ELR (cell line): ENCODE measurements at places on chromosomes 7 and 10.
A peak's percentile ranks its signal among the peaks of the same experiment; 100 is the strongest.

- DNase-seq: no peak
Measured at GRCh38 chr7:78052112-78052511, 253.5 kb downstream of the PHTF2 start.

- DNase-seq: no peak
Measured at GRCh38 chr7:102897211-102897631, 15.6 kb upstream of the LRRC17 start.

GRCh38 chr7:33155811-33156210, 26.4 kb downstream of the BBS9 start:
- DNase-seq: peak; percentile 55

DNA sequence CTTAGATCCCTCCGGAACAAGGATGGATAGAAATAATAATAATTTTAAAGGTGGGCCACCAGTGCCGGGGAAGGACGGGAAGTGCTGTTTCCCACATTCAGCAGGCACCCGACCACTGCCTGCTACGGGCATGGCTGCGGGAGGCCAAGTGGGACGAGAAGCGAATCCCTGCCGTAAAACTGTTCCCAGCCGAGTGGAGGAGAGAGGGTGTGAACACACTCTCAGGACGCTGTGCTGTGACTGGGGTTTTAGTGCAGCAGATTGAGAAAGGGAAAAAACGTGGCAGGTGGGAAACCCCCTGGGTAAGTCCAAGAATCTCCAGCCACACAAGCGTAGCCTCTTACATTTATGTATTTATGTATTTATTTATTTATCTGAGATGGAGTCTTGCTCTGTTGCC, 158.8 kb downstream of the DNAJB6 start:
- DNase-seq: no peak

DNA sequence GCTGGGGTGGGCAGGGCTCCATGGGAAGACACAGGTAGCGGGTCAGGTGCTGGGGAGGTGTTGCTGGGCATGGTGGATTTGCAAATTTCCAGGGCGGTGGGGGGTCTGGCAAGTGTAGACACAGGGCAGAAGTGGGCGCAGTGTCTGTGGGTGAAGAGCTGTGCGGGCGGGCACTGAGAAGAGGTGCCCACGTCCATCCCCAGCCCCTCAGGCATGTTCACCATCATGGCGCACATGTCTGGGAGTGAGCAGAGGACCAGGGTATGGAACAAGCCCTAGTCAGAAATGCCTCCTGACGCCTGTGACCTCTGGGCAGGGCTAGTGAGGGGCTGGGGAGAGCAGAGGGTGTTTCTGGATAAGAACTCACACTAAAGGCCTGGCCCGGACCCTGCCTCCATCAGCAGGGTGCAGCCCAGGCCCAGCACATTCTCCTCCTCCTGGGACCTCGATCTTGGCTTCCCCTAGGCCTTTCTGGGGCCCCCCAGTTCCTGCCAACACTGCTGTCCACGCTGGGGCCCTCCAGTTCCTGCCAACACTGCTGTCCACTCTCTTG, 612.9 kb downstream of the PTPRN2 start:
- DNase-seq: no peak

DNA sequence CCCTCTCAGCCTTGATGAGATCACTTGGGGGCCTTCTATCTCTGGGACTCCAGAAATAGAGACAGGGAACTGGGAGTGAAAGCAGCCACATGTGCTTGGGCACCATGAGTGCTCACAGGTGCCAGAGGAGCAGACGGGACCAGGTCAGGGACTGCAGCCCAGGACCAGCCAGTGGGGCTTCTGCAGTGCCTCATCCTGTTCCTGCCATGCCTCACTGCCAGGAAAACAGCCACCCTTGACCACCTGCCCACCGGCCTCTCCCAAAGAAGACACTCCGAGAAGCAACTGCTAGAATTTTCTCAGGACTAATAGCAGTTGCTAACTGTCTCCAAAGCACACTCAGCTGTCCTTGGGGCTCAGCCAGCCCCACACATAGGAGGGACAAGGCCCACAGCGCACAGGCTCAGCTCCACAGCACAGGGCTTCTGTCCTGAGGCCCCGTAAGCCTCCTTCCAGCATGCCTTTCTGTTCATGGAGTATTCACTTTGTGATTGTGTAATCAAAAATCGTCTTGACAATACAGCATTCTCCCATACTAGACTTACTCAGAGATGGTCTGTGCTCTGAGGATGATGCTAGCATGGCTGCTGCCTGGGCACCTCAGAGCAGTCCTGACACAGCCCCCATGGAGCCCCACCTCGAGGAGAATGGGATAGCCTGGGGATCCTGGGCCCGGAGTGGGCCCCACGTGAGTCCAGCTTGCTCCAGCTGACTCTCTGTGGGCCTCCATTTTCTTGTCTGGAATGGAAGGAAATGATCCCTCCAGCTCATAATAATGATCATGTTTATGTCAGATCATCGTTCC, 115.7 kb upstream of the RET start:
- no peak for DNase-seq

- no peak for DNase-seq
Measured at GRCh38 chr10:46304062-46304461, 17.3 kb downstream of the ANTXRL start.

- DNase-seq: no peak
Measured at GRCh38 chr10:131819241-131820072, 81.4 kb upstream of the PPP2R2D start.

- DNase-seq: no peak
Measured at GRCh38 chr10:131975003-131975402, 6.7 kb downstream of the BNIP3 start.

GRCh38 chr10:59234816-59235429, 58.5 kb downstream of the PHYHIPL start:
- DNase-seq: peak; percentile 42

- DNase-seq: no peak
Measured at GRCh38 chr10:19713159-19713558, 103.1 kb upstream of the PLXDC2 start.

DNA sequence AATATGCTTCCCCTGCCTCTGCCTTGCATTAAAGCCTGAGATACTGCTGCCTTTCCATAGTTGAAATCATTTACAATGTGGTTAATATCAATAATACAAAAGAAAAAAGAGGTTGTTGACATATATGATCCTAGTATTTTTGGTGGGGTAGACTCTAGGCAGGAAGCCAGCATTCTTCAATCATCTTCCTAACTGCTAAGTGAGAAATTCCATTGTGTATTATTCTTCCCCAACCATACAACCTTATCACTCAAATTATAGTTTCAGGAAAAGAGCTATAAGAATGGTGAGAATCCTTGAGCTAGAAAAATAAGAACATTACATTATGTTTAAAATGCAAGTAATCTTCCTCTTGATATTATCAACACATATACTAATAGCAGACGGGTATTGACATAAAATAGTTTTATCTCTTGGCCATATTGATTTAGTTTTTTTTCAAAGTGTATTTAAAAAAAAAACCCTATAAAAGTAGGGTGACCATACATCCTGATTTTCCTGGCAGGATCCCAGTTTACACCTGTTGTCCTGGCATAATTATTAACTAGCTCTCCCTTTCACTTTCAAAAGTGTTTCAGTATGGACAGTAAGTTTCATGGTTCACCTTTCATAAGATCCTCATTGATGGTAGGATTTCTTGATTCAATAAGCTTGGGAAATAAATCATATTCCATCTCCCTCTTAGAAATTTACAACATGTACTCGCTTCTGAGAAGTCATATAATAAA, 33.4 kb upstream of the WASL start:
- no peak for DNase-seq
